Suprapubic skin (tissue), 4 donors: ENCODE measurements at places on chromosomes 2 and 18.

- no peak for DNase-seq
Observed at GRCh38 chr18:37122877-37123276, 293.9 kb downstream of the KIAA1328 start.

DNA sequence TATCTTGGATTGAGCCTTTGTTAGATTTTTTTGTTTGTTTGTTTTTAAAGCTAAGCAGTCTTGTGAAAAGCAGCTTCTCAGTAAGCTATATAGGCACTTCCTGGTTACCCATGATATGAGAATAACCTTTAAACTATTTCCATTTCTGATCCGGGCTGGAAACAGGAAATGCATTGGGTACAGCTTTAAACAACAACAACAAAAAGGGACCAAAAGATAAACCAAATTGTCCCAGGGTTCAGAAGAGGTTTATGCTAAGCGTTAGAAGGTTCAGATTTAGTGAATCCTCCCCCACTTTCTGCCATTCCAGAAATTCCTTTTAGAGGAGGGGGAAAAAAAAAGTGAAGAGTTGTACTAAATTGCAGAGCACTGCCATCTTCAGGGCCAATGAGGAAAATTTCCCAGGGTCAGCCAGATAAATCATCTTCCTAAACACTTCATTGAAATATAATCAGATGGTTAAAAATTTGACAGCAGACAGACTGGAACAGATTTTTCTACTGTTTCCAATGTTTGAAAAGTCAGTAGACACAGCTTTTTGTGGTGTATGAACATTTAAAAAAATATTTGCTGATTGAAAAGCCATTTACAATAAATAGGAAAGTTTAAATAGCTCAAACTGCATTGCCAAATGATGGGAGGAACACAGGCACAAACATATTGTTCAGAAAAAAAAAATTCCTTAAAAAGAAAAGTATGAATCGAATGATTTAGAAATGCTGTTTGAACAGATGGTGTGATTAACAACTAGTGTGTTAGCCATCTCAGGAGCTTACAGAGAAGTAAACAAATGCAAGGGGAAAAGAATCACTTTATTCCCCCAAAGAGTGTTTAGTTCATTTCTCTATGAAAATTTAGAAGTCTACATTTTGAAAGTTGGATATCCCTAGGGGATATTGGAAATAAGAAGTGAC lies 189.9 kb upstream of the TANK start:
- DNase-seq = no peak

- no peak for DNase-seq
Observed at GRCh38 chr2:11729362-11730212, 16.8 kb upstream of the LPIN1 start.

GRCh38 chr18:79819968-79820351 lies 22.2 kb downstream of the KCNG2 start:
- DNase-seq = no peak

DNA sequence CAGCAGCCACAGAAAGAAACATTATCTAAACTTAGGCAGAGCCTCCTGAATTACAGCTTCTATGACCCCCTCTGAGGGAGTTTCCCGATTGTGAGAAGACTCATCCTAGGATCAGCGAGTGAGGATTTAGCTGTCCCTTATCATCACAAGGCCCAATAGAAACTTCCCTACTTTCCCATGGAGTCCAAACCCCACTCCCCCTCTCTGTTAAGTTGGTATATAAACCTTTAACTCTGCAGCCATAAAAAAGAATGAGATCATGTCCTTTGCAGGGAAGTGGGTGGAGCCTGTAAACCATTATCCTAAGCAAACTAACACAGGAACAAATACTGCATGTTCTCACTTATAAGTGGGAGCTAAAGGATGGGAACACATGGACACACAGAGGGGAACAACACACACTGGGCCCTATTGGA lies 78.8 kb downstream of the MYL12B start:
- DNase-seq = no peak

- DNase-seq = no peak
Observed at GRCh38 chr2:143525402-143525860, 396.2 kb downstream of the ARHGAP15 start.

DNA sequence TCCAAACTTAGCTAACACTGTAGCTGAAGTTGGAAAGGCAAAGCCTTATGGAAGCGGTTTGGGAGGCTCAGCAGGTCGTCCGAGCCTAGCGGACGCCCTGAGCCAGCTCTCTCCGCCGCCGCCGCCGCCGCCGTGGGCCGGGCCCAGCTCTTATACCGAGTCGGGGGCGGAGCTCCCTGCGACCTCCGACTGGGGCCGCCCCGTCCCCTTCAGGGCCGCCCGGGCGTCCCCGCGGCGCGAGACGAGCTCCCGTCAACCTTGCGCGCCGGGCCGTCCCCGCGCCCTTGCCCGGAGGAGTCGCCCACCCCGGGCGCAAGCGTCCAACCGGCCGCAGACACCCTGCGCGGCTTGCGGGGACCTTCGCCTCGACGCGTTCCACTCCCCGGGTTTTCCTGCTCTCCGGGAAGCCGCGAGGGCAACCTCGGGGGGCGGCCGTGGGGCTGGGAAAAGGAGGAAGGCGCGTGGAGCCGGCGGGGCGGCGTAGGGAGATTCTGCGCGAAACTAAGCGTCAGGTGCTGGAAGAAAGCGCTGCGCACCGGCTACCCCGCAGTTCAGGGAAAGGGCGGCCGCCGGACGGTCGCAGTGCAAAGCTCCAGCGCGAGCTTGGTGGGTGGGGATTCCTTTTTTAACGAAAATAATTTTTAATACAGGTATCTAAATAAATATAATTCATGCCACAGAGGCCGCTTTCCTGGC lies at the start of gene SLC40A1:
TSS of gene SLC40A1 (minus strand) at position 129 of the 696 bp plus-strand sequence. CDS start 326 bp downstream, outside the sequence.
- DNase-seq = peak; percentile 83
